MCF 10A (cell line): ENCODE measurements at places on chromosomes 16 and 17. TPM values are rescaled to one million over a fixed set of nuclear protein-coding genes. Genes with fewer than 3 reads are reported as not detected.

The TBC1D3B gene
- 12.5 and 14.9 TPM in 2 replicates for total RNA-seq

The ASIC2 gene
- not detected in 2 replicates for total RNA-seq

- no peak for DNase-seq
Measured at GRCh38 chr17:78958641-78959127, 21.0 kb downstream of the LGALS3BP start.

The CHP2 gene
- total RNA-seq: not detected in 2 replicates
